Kidney tubule cell (primary cell): ENCODE measurements at places on chromosomes 16 and 17.
A peak's percentile ranks its signal among the peaks of the same experiment; 100 is the strongest.

- peak; percentile 47 for DNase-seq
Measured at GRCh38 chr17:64786337-64786736, 124.2 kb upstream of the SMURF2 start.

DNA sequence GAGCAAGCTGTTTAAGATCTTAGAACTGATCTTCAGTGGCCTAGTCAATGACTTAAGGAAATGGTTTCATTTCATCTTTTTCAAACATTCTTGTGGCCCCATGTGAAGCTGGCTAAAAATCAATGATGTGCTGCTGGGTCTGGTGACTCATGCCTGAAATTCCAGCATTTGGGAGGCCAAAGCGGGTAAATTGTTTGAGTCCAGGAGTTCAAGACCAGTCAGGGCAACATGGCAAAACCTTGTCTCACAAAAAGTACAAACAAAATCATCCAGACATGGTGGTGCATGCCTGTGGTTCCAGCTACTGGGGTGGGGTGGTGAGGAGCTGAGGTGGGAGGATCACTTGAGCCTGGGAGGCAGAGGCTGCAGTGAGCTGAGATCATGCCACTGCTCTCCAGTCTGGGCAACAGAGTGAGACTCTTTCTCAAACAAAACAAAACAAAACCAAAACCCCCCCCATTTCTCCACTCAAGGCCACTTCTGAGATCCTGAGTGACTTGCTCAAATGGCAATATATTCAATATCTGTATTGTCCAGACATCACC, 17.4 kb upstream of the COL1A1 start:
- DNase-seq = peak; percentile 95

DNA sequence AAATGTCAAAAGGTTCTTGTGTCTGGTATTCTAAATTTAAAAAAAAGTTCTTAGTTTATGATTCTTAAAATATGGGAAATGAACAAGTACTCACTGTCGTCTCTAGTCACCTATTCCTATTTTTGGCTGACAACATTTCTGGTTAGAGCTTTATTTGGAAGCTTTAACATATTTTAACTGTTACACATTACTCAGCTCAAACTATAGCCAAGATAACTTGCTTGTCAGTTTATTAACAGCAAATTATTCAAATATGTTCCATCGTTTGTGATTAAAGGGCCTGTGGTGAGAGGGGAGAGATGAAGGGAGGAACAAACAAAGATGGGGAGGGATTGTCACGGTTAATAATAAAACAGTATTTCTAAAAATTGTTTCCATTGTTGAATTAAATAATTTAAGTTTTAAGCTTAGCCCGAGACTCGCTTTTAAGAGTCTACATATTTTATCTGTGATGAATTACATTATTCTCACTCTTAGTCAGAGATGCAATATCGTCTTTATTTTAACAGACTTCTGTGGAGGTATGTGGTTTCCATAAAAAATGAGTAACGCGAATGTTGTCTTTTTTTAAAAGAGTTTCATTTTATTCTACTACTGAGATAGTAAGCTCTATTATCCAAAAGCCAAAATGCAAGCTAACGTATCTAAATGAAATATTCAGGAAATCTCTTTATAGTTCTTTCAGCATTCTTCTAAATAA, 321.9 kb upstream of the PMFBP1 start:
- no peak for DNase-seq

GRCh38 chr16:77183137-77183536, 7.9 kb upstream of the MON1B start:
- DNase-seq = no peak

DNA sequence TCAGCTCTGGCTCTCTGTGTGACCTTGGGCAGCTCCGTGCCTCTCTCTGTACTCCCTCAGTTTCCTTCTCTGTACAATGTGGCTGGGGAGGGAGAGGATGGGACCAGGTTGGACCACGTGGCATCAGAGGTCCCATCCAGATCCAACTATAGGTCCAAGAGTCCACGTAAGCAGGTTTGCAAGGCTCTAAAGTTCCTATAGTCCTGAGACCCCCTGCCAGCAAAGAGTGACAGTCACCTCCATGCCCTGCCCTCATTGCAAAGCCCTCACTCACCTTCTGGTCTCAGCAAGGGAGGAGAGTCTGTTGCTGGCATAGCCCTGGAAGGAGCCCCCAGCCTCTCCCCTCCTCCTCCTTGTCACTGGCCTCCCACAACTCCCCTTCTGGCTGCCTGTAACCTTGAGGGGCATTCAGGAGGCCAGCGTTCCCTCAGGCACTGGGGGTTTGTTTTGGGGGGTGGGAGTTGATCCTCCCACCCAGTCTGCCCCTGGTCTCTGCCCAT, 6.1 kb upstream of the DRC7 start:
- no peak for DNase-seq

GRCh38 chr16:35795361-35796029, 2336.1 kb downstream of the TP53TG3F start:
- DNase-seq = no peak

GRCh38 chr16:84819644-84820304, at the start of gene CRISPLD2:
TSS of gene CRISPLD2 (plus strand) at chr16:84819985. CDS start at chr16:84838496, 18,511 bp downstream.
- peak; percentile 83 for DNase-seq

DNA sequence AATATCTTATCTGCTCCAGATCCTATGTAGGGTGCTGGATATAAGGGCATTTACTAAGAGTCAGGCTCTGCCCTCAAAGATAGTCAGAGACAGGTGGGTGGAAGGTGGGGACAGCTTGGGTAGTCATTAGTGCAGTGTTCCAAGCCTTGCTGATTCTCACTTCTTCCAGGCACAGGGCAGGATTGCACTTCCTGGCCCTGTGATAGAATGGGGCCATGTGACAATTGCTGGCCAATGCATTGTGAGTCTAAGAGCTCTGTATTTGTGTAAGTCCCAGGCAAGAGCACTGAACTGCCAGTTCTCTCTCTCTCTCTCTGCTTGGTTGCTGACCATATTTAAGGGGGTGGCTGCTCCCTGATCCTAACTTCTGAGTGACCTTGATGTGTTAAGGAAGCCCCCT, 112.1 kb downstream of the C16orf78 start:
- no peak for DNase-seq

- DNase-seq = no peak
Measured at GRCh38 chr16:85979605-85980004, 80.6 kb downstream of the IRF8 start.

GRCh38 chr16:26838931-26839330, 227.8 kb upstream of the C16orf82 start:
- no peak for DNase-seq

DNA sequence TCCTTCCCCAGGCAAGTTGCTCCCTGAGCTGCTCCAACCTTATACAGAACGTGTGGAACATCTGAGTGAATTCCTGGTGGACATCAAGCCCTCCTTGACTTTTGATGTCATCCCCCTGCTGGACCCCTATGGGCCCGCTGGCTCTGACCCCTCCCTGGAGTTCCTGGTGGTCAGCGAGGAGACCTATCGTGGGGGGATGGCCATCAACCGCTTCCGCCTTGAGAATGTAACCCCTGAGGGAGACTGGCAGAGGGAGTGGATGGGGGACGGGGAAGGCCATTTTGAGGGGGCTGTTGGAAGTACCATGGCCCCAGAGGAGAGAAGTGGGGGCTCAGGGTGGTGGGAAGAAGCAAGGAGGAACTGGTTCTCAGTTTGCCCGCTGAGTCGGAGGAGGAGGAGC, 2.0 kb downstream of the COASY start:
- DNase-seq = no peak

DNA sequence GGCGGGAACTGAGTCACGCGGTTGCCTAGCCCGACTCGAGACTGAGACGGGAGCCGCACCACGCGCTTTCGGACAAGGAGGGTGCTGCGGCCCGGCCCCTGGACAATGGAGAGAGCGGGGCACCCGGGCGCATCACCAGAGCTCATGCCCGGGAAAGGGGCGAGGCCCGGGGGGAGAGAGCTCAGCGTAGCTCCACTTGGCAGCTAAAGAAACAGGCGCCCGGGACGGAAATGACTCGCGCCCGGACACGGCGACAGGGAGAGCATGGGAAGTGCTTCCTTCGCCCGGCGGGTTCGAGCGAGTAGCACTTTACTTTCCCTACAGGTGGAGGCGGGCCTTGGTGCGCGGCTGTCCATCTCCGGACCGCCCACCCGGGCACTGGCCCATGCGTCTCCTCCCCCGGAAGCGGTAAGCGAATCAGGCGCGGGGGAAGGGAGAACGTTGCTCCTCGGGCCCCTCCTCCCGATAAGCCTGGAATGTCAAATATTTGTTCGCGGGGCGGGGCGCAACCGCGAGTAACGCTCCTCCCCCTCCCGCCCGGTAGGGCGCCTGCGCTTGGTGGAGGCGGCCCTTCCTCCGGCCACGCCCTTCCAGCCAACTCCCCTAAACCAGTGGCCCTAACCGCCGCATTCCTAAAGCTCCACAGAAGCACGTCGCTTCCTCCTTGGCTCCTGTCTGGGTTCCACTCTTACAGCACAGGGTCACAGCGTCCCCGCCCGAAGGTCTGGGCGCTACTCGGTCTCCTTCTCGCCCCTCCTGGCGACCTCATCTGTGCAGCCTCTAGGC, 1.5 kb upstream of the ESRP2 start:
- DNase-seq = peak; percentile 100

GRCh38 chr17:77068915-77069314, 71.9 kb upstream of the SEC14L1 start:
- peak; percentile 17 for DNase-seq
